ENCODE measurements at places on chromosomes 7 and 10.

- DNase-seq, result peak; percentile 15
Observed at GRCh38 chr7:128891110-128891941, 19.2 kb downstream of the KCP start.

- DNase-seq, result no peak
Observed at GRCh38 chr7:43391518-43391917, 191.4 kb upstream of the STK17A start.

GRCh38 chr10:131083915-131084790 is 227.4 kb downstream of the TCERG1L start:
- DNase-seq, result no peak

DNA sequence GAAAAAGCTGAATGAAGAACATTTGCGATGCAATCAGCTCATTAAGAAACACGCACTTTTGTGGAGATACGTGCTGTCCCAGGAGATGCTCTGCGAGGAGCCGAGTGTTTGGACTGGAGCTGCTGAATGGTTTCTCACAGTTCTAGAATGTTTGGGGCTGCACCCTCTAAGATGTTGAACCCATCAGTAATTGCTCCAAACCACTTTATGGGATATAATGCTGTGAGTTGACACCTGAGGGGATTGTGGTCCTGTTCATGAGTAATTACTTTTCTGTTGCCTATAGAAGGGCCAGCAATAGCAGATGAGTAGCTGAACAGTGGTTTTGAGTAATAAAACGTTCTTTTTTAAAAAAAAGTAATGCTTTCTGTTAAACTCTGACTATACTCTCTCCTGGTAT is 63.1 kb downstream of the IKZF1 start:
- no peak for DNase-seq

- no peak for DNase-seq
Observed at GRCh38 chr10:65292551-65292950, 1633.3 kb upstream of the LRRTM3 start.

DNA sequence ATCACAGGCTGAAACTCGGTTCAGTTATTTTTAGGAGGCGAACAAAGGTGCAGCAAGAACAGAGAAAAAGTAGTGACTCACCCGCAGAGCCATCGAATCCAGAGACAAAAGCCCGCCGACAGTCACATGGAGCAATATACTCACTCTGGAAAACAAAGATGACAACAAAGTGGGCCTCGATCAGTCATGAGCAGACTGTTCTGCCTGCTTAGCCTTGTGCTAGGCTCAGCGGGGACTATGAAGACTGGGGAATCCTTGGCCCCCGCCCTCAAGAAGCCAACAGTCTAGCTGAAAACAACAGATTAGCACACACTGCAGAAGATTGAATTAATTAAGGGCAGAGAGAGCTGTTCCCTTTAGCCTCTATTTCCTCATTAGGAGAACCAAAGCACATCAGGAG is 30.4 kb downstream of the XPNPEP1 start:
- DNase-seq, result no peak

GRCh38 chr10:120458432-120458831 is 1.4 kb downstream of the PLPP4 start:
- no peak for DNase-seq

DNA sequence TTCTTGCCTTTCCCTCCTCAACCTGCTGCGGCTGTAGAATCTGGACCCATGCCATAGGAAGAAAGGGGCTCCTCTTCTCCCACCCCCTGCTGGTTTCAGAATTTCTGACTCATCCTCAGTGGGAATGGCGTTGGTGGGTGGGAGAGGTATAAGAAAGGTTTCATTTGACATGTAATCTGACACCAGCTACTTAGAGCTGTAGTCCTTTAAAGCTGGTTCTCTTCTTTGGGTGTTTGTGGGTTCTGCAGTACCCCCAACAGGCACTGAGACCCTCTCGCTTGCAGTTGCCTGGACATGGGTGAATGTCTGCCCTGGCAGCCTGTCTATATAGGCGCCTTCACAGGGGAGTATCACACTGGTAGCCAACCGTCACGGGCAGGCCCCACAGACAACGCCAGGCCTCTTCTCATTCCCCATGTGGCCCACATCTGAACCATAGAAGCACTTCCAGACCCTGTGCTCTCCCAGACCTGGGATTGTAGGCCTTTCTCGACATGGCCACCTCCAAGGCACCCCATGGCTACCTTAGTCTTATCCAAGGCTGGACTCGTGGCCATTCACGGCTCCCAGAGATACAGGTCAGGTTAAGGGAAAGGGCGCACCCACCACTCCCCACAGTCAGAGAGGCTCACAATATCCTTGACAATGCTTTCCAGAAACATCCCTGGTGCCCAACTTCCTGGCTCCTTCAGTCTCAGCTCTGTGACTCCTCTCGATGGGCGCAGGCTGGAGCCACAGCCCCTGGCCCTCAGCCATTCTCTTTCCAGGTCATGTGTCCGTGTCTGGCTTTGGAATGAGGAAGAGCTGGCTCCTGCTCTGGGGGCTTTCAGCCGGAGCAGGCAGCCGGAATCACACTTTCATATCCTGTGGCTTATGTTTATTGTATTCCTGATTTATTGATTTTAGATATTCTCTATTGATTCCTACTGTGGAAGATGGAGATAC is 17.5 kb downstream of the ZNF862 start:
- DNase-seq, result no peak

DNA sequence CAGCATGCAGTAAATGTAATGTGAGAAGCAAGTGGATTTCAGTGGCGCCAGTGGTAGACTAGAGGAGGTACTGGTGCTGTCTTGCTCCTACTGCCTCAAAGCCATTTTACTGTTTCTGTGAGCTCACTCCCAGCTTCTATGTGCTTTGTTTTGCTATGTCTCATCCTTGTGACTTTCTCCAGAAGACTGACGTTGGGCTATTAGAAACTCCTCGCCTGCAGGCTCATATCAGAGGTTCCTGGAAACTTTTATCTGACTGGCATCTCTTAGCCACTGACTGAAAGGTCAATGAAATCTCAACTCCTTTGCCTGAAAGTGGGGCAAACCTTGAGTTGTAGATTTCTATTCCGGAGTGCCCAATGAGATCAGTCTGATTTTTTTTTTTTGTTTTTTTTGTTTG is 66.4 kb upstream of the SORCS1 start:
- DNase-seq, result no peak

- no peak for DNase-seq
Observed at GRCh38 chr10:29011516-29011915, 277.4 kb upstream of the LYZL1 start.

DNA sequence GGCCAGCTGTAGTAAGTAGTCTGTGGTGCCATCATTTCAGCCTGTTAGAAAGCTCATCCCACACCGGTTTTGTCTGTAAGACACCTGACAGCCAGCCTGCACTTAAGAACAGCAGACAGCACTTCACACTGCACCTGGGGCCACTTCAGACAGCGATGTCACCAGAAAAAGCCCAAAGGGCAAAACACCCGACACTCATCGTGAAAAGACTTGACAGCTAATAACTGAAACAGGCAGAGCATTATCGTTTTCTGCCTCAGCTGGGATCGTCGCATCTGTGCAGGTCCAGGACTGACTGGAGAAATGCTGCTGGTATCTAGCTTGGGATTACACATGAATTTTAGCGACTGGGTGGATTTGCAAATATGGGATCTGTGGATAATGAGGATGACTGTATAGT is 16.8 kb upstream of the LAT2 start:
- no peak for DNase-seq

- no peak for DNase-seq
Observed at GRCh38 chr7:33072471-33072870, 9.9 kb upstream of the NT5C3A start.

- DNase-seq, result no peak
Observed at GRCh38 chr10:12214093-12214492, 18.1 kb downstream of the CDC123 start.

- DNase-seq, result no peak
Observed at GRCh38 chr7:44899443-44899842, 14.1 kb upstream of the PURB start.

GRCh38 chr10:78954689-78955088 is 114.1 kb upstream of the ZMIZ1 start:
- DNase-seq, result no peak

DNA sequence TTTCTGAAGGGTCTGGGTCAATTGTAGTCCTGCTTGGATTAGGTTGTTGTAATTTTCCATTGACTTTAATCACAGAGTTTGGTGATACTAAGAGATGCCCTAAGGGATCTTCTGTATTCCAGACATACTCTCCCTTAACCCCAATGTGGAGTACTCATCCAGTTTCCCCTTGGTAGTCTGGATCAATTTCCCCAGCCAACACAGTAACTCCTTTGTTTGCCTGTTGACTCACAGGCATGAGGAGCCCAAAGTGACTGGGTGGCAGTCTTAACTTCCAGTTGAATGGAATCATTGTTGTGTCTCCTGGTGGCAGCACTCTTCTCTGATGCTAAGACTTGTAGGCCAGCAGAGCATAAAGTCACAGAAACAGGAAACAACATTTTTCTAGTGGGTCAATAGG is 41.5 kb upstream of the PIK3CG start:
- no peak for DNase-seq

GRCh38 chr10:96987842-96988175 is 155.7 kb downstream of the LCOR start:
- no peak for DNase-seq

DNA sequence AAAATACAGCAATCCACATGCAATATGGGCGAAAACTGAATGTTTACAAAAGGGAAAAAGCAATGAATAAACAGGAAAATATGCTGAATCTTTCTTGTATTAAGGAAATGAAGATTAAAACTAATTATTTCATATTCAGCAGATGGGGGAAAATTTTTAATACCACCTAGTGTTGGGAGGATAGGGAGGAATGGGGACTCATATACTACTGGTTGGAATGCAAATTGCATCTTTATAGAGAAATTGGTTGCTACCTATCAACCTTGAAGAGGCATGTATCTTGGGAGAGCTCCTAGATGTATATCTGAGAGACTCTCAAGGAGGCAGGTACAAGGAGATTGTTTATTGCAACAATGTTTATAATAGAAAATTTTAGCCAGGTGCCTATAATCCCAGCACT is 101.4 kb downstream of the CREM start:
- DNase-seq, result no peak

GRCh38 chr10:132848291-132848701 is 62.3 kb upstream of the NKX6-2 start:
- DNase-seq, result no peak

DNA sequence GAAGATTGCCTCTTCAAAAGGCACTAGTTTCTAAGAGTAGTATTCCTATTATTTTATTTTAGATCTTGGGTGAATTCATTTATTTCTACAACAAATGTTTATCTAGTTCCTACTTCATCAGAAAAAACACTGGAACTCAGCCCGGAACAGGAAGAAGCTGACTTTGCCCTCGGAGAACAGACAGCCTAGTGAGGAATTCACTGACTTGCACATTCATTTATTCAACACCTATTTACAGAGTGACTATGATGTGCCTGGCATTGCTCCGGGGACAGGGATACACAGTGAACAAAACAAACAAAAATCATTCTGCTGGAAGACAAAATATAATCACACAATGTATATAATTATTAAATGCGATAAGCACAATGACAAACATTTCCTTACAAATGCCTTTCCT is 54.4 kb upstream of the SDK1 start:
- DNase-seq, result no peak

- DNase-seq, result no peak
Observed at GRCh38 chr10:68153473-68154210, 44.4 kb downstream of the MYPN start.

- no peak for DNase-seq
Observed at GRCh38 chr10:67657775-67658174, 38.2 kb downstream of the CTNNA3 start.

- DNase-seq, result no peak
Observed at GRCh38 chr7:122914812-122915211, 28.6 kb upstream of the CADPS2 start.

- no peak for DNase-seq
Observed at GRCh38 chr10:76236356-76236755, 804.9 kb downstream of the LRMDA start.

GRCh38 chr7:75571209-75571608 is 79.1 kb downstream of the SPDYE5 start:
- DNase-seq, result no peak

- DNase-seq, result no peak
Observed at GRCh38 chr10:74329873-74330272, 178.9 kb downstream of the ADK start.

DNA sequence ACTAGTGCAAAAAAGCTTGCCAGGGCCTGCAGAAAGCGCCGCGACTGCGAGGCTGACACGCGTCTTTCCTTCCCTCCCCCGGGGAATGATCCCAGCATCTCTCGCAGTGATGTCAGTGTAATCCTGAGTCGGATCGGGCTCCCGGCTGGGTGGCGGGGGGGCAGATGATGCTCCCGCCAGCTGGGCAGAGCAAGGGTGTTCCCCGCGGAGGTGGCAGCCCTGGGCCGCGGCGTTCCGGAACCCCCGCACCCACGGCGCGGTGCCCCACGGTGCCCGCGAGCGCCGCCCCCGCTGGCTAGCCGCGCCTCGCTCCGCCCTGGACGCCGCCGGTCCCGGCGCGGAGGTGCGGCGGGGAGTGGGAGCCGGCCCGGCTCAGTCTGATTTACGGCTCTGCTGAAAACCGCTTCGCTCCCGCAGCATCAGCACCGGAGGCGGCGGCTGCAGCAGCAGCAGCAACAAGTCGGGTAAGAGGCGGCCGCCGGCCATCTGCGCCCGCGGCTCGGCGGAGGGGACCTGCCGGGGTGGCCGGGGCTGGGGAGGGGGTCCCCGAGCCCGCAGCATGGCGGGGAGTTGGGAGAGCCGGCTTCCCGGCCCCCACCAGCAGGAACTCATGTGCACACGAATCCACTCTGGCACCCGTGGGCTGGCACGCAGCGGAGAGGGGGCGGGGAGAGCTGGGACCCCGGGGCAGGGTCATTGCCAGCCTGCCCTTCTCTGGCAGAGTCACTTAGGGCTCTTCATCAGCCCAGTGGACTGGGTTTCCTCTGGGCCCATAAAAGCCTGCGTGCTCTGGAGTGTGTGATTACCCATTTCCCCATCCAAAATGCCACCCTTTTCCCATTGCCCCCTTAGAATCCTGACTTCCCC is at the start of gene ZNF365:
TSS of gene ZNF365 (plus strand) at position 375 of the 867 bp plus-strand sequence. CDS start 1,825 bp downstream, outside the sequence.
- peak; percentile 7 for DNase-seq

DNA sequence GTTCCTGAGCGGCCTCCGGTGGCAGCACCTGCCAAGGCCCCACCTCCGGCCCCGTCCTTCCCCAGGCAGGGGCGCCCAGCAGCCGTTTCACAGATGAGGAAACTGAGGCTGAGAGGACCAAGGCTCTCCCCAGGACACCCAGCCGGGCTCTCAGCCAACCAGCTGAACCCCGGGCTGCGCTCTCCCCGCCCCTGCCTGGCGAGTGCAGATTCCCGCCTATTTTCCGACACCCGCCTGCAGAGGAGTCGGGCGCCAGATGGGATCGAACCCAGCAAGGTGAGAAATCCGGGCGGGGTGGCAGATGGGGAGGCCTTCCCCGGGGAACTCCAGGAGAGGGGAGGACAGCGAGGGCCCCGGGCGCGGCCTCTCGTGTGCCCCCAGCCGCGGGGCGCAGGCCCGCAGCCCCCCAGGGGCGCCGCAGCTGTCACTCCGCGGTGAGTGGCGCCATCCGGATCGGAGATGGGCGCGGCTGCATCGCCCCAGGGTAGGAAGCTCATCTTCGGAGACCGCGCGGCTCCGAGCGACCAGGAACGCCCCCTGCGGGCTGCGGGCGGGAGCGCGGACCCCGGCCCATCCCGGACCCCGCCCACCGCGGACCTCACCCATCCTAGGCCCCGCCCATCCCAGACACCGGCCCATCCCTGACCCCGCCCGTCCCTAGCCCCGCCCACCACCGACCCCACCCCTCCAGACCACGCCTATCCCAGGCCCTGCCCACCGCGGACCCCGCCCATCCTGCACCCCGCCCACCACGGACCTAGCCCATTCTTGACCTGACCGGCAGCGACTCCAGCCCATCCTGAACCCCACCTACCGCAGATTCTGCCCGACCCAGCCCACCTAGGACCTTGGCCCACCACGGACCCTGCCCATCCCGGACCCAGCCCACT is 90.3 kb downstream of the MICALL2 start:
- peak; percentile 16 for DNase-seq

GRCh38 chr10:21919117-21919516 is 84.4 kb downstream of the DNAJC1 start:
- no peak for DNase-seq

Measured in CD4-positive, alpha-beta T cell treated with Interferon alpha-2 for 1 hour (primary cell).